WTC11 (cell line): ENCODE measurements at places on chromosomes 4 and X. TPM values are rescaled to one million over a fixed set of nuclear protein-coding genes. Genes with fewer than 3 reads are reported as not detected.

DNA sequence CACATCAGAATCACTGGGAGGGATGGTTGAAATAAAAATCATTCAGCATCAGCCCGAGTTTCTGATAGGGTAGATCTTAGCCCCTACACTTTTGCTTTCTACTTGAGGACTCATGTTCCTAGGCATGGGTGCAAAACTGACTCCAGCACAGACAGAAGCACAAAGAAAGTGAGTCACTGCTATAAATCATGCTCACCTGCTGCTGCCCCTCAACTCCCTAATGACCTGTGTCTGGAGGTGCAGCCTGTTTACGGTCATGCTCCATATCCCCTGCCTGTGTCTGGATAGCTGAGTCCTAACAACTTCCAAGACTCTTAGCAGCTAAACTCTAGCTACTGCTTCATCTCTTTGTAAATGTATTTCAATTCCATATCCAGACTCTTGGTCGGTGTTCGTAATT, 57.8 kb downstream of the ADGRA3 start:
- no peak for DNase-seq

DNA sequence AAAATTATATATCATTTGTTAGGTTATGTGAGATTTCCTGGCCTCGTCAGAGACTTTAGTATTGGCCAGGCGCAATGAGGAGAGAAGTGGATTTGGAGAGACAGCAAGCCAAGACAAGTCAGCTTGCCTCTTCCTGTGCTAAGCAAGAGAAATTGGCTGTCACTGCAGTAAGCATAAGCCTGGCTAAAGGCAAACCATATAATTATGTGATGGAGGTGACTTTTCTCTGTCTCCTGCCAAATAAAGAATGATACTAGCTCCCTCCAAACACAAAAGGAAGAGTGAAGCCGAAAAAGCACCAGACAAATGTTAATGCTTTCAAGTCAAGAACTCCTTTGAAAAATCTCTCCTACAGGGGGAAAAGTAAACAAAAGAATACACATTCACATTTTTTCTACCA, 2246.0 kb downstream of the ARAP2 start:
- DNase-seq, result no peak

DNA sequence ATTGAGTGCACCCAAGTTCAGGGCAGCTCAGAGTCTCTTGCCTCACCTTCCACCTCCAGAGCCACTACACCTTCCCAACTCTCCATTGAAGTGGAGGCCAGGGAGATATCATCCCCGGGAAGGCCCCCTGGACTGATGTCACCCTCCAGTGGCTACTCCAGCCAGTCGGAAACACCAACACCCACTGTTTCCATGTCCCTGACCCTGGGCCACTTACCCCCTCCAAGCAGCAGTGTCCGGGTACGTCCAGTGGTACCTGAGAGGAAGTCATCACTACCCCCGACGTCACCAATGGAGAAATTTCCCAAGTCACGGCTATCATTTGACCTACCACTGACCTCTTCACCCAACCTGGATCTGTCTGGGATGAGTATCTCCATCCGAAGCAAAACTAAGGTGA, 7.8 kb upstream of the RTL5 start:
- no peak for DNase-seq

GRCh38 chr4:79048878-79049277, 109.6 kb upstream of the PAQR3 start:
- no peak for DNase-seq

DNA sequence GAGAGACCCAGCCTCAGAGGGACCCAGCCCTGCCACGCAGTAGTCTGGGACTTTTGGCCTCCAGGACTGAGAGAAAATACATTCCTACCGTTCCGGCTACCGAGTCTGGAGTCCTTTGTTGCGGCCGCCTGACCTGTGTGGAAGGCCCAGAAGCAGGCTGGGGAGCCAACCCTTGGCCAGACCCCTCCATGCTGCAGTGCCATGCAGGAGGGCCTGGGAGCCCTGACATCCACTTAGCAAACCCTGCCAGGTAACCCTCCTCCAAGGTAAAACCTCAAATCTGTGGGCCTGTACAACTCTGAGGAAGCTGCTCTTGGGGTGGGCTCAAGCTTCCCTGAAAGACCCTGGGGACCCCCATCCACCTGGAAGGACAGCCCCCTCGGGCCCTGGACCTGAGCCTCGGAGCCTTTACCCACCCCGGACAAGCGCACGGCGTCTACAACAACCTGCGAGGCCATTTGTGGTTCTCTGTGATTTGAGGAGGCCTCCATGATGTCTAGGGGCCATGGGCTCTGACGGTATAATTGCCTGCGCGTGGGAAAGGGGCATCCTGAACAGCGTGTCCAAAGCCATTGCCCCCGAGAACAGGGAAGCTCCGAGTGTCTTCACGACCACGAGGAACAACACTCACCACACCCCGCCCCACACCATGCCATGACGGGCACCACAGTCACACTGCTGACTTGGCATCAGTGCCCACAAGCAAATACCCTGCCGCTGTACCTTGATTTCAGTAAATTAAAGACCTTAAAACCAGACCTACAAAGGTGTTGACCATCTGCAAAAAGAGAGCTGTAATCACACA, 58.7 kb downstream of the ZFYVE28 start:
- no peak for DNase-seq

DNA sequence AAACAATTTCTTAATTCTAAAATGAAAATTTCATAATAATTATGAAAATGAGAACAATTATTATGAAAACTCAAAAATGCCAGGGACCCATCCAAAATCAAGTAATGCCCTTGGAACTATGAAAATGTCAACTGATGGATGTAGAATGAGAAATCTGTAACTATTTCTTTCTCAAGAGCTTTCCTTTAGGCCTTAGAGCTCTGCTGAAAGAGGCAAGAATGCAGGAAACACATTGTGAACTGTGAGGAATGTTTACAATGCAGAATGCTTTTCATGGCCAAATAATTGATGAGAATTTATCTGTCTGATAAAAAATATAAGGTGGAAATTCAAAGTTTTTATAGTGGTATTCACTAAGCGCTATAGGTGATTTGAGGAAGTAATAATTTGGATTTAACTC, 207.1 kb upstream of the PCDH18 start:
- no peak for DNase-seq

DNA sequence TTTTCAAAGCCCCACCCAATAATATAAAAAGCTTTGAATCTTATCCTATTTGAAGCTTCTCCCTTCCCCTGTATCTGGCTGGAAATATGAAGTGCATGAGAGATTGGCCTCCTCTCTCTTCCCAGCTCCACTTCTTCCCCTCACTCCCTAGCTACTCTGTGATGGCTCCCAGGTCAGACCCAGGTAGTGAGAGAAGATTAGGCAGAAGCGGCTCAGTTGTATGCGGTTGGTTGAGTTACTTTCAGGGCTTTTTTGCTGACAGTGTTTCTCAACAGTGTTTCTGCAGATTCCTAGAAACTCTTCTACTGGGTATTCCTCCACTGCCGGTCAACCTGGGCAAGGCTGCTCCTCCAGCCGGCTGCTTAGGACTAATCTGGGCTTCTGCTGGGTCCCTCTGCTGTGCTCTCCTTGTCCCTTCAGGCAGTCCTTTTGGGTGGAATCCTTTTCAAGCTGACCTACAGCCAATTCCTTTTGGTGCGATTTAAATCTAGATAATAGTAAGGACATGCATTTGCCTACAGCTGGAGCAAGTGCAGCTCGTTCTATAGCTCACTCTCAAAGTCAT, 87.4 kb upstream of the SLC7A11 start:
- DNase-seq, result no peak

DNA sequence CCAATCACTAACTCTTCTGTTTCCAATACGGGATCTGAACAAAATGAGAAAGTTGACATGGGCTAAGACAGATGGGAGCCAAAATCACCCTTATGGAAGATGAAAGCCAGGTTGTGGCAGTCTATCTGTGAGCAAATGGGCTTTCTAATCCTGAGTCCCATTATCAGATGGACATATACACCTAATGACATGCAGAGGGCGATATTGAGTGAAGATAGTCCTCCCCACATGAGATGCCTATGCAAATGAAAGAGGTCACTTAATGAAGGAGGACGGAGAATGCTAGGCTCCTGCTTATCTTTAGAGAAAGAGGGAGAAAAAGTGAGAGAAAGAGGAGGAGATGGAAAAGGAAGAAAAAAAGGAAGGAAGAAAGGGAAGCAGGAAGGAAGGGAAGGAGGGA, 547.5 kb downstream of the NLGN4X start:
- DNase-seq, result no peak

GRCh38 chr4:93444860-93445259, 383.7 kb upstream of the ATOH1 start:
- DNase-seq, result no peak

DNA sequence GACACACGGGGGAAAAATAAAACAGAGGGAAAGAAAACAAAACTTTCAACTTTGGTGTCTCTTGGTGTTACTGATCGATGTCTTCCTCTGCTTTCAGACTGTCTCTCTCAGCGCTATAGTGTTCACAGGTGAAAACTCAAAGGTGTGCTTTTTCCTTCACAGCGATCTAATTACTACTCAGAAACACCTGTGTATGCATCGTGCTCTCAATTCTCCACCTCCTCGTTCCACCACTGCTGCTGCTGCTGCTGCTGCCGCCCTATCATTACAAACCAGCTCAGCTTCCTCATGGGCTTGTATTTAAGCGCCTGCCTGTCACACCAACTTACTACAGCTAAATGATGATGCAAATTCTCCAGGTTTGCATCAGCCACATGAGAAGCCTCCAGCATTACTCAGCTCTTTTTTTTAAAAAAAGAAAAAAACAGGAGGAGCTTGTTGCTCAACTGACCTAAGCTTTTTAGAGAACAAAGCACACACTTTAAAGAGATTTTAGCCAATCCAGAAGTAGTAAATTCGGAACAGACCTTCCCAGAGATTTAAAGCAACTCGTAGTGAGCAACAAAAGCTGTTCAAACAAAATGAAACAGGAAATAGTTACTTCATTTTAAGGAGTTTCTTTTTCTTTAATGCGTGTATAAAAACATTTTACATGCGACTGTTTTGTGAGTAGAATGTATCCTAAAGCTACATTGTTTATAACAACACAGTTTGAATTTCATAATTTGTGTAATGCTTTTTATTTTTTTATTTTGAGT, at the start of gene SLC7A11:
Gene SLC7A11, minus strand, starts transcription at position 274 of the 758 bp plus-strand sequence. CDS start 280 bp downstream, outside the sequence.
- peak; percentile 66 for DNase-seq

- DNase-seq, result no peak
These were observed 27.9 kb upstream of the UGT2B4 start for GRCh38 chr4:69523385-69524132.

DNA sequence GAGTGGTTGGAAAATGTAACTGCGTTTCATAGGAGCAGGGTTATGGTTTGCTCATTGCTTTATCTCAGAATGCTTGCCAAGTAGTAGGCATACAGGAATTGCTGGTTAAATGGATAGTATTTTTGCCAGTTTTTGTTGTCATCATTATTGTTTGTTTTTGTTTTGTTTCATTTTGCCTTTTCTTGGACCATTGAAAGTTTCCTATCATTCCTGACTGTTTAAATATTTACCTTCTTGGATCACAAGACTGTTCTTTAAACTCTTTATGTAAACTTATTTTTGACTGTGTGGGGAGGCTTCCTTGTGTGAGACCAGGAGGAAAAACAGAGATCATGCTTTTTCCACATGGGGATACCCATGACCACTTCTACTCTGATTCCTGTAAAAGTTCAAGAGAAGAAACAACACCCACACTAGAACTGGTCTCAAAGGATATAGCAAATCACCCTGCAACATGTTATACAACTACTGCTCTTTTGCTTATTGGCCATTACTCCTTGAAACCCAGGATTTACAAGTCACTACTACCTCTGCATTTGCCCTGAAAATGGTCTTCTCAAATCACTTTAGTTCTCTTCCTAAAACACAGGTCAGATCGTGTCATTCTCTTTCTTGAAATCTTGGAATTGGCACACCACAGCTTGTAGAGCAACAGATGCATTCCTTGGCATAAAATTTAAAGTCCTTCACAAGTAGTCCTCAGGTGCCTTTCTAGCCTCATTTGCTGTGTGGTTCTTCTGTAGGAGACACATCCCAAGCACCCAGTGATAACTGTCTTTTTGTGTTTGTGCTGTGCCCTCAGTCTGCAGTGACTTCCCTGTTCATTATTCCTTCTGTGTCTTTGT, 51.3 kb downstream of the FNIP2 start:
- DNase-seq, result no peak

GRCh38 chr4:114317564-114317963, 281.0 kb upstream of the UGT8 start:
- DNase-seq, result no peak

DNA sequence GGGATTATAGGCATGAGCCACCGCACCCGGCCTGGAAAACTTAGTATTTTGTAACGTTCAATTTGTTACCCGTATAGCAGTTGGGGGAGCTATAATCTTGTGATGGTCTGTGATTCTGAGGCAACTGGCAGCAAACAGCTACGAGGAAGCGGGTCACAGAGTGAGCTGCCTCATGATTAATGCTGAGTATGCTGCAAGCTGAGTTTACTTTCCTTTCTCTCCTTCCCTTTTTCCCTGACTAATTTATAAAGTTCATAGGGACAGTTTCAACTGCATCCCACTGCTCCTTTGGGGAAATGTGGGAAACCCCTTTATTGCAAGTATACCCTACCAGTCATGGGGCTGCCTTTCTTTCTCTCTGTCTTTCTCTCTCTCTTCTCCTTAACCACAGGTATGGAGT, 17.7 kb upstream of the ELOVL6 start:
- DNase-seq, result no peak

DNA sequence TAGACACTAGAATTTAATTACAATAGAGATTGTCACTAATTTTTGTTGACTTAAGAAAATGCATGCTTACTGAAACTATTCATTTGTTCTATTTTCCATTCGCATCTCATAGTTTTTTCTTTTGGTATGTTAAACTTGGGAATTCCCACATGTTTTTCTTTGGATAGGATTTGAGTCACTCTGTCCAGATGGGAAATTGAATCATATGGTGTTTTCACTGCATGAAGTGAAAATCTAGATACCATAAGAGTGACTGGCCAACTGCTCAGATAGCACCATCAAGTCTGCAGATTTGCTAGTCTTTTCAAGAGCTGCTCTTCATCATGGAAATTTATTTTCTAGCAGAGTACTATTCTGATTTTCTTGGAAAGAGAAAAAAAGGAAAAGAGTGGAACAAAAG, 172.6 kb downstream of the FAM47B start:
- DNase-seq, result no peak

DNA sequence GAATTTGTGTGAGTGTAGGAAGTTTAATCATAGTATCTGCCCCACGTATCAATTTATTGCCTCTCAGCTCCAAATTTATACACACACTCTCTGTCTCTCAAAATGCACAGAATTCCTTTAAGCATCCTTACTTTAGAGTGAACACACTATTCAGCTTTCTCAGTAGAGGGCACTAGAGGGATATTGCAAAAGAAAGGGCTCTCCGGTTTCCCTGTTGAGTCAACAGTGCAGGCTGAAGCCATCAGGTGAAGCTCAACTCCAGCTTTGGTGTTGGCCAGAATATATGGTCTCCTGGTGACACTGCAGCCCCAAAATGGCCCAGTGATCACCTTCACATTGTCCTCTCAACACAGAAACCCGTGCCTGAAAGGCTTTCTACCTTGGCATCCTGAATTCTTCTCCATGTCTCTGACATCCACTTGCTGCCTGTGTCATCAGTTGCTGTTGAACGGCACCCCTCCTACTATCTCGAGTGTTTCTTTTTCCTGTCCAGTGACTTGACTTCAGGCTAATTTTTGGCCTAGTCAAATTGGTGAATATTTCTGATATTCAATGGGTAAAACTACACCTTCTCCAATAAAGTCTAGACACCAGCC, 670.5 kb downstream of the GABRG1 start:
- DNase-seq, result no peak

The F8A3 gene
- 5.5 to 7.4 TPM (median 5.8 TPM) in 3 replicates for total RNA-seq

The CXorf49 gene
- total RNA-seq, result not detected in 3 replicates

The UCP1 gene
- total RNA-seq, result 0.15 to 0.73 TPM (median 0.48 TPM) in 3 replicates

The GRXCR1 gene
- not detected in 3 replicates for total RNA-seq

The CXCL11 gene
- 0.20 TPM in 1 of 3 replicates, not detected in the others for total RNA-seq

The ARHGAP24 gene
- 1.2 to 2.1 TPM (median 1.4 TPM) in 3 replicates for total RNA-seq
